ENCODE measurements at places on chromosomes 3 and 15. TPM values are rescaled to one million over a fixed set of nuclear protein-coding genes. Genes with fewer than 3 reads are reported as not detected.

ZNF774 gene
- 4.2 TPM for total RNA-seq

ISLR gene
- total RNA-seq: 334 TPM

TLNRD1 gene
- 4.2 TPM for total RNA-seq

RHOV gene
- 0.46 TPM for total RNA-seq

MCCC1 gene
- total RNA-seq: 15.5 TPM

FSIP1 gene
- 0.90 TPM for total RNA-seq

CHST2 gene
- 5.9 TPM for total RNA-seq

MKRN2OS gene
- total RNA-seq: 0.38 TPM

CHRNA3 gene
- total RNA-seq: 2.4 TPM

SLC25A38 gene
- total RNA-seq: 19.2 TPM

KCNAB1 gene
- total RNA-seq: 3.9 TPM

CLEC3B gene
- 25.7 TPM for total RNA-seq

GFM1 gene
- 76.0 TPM for total RNA-seq

HGD gene
- not detected for total RNA-seq

TRPM1 gene
- total RNA-seq: 0.14 TPM

GOLGA8N gene
- 3.7 TPM for total RNA-seq

RBM6 gene
- total RNA-seq: 58.6 TPM

NDN gene
- total RNA-seq: 73.8 TPM

ESYT3 gene
- 2.2 TPM for total RNA-seq

TIGIT gene
- 1.6 TPM for total RNA-seq

MLH1 gene
- 51.0 TPM for total RNA-seq

MIX23 gene
- total RNA-seq: 37.5 TPM

A4GNT gene
- total RNA-seq: 1.3 TPM

SLC27A2 gene
- total RNA-seq: 3.6 TPM

RYR3 gene
- 0.51 TPM for total RNA-seq

MOBP gene
- 0.45 TPM for total RNA-seq

PRR23B gene
- not detected for total RNA-seq

GUCA1C gene
- total RNA-seq: not detected

LRRN1 gene
- total RNA-seq: 2.3 TPM

SLC51B gene
- 3.1 TPM for total RNA-seq

ZMYND10 gene
- 3.1 TPM for total RNA-seq

FILIP1L gene
- 7.9 TPM for total RNA-seq
